ENCODE measurements at places on chromosomes 5 and 9.

GRCh38 chr9:95726756-95727155 lies 148.7 kb upstream of the ERCC6L2 start:
- DNase-seq, result no peak

DNA sequence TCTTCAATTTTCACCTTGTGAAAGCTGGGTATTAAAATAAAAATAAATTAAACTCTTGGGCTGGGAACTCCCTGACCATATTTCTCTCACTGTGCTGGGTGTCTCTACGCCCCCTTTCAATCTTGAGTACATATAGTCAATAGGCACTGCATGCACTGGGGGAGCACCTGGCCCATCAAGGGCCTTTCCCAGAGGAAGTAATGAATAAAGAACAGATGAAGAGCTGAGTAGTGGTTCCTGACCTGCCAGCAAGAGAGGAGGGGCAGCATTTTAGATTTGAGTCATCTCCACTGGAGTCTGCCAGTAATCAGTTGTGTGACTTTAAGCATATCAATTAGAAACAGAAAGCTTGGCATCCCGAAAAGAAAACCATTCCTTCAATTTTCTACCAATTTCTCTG lies 6.2 kb downstream of the MAPKAP1 start:
- no peak for DNase-seq

DNA sequence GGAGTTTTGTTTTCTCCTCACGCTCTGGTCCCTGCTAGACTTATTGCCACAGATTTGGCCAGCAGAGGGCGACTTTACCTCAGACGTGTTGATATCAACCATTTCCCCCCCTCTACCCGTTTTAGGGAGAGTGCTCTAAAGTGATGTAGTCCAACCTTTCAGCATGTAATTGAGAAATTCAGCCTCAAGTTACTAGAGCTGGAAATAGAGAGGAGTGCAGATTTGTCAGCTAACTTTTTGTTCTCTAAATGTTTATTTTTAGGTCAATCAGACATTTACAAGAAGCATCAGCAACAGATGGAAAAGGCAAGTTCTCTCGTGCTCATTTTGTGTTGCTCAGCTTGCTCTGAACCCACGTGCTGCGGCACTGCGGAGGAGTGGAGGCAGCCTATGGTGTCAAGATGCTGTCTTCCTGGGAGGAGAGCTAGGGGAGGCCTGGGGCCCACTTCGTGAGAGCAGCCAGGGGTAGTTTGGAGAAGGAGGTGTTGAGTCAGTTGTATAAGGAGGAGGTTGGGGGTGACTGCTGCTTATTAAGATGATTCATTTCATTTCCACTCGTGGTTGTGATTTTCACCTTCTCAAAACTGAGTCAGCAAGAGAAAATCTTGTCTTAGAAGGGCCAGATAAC lies 53.6 kb downstream of the GPR107 start:
- DNase-seq, result peak; percentile 91

- no peak for DNase-seq
These were observed 81.0 kb upstream of the MAST4 start for GRCh38 chr5:66515209-66515608.

DNA sequence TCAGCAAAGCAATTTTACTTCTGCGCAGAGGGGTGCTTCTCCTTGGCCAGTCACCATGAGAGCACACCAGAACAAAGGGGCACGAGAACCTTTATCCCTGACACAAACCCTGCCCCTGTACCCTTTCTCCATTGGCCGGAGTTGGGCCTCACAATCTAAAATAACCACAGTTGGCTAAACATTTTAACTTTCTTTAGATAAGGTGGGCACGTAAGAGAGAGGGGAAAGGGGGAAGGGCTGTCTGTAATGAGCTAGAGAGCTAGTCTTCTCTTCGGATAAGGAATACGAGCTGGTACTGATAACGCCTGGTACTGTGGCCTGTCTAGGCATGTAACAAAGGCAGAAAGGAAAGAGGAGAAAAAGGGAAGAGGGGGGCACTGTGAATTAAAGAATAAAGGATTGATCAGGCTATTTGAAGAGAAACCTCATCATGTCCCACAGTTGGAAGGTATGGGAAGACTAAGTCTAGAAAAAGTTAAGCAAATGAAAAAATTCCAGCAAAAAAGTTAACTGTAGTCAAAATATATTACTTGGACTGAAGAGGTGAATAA lies 1.8 kb upstream of the IARS1 start:
- DNase-seq, result no peak

- DNase-seq, result no peak
These were observed 169.1 kb upstream of the CDH18 start for GRCh38 chr5:20157089-20157488.

- no peak for DNase-seq
These were observed 78.8 kb upstream of the STK32A start for GRCh38 chr5:147156012-147156411.

- no peak for DNase-seq
These were observed 98.6 kb downstream of the FBXW11 start for GRCh38 chr5:171907725-171908343.

GRCh38 chr9:99735041-99735440 lies 86.6 kb upstream of the NR4A3 start:
- DNase-seq, result no peak

- DNase-seq, result no peak
These were observed 113.7 kb downstream of the CD180 start for GRCh38 chr5:67082941-67083340.

DNA sequence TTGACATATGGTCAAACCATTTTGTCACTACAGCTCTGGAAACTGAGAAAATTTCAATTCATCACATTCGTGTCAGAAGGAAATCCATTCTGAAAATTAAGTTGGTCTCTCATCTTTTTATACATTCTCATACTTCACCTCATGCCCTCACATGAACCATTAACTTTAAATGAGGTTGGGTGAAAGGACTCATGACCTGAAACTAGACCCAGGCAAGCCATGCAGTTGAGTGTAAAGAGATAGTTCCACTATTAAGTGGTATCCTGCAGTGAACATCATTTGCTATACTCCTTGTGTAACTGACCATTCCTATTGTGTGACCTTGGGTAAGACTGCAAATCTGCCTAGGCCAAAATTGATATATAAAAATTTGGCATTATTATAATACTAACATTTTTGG lies 299.6 kb upstream of the GRIN3A start:
- DNase-seq, result no peak

GRCh38 chr5:16563686-16564085 lies 53.1 kb downstream of the RETREG1 start:
- DNase-seq, result no peak

DNA sequence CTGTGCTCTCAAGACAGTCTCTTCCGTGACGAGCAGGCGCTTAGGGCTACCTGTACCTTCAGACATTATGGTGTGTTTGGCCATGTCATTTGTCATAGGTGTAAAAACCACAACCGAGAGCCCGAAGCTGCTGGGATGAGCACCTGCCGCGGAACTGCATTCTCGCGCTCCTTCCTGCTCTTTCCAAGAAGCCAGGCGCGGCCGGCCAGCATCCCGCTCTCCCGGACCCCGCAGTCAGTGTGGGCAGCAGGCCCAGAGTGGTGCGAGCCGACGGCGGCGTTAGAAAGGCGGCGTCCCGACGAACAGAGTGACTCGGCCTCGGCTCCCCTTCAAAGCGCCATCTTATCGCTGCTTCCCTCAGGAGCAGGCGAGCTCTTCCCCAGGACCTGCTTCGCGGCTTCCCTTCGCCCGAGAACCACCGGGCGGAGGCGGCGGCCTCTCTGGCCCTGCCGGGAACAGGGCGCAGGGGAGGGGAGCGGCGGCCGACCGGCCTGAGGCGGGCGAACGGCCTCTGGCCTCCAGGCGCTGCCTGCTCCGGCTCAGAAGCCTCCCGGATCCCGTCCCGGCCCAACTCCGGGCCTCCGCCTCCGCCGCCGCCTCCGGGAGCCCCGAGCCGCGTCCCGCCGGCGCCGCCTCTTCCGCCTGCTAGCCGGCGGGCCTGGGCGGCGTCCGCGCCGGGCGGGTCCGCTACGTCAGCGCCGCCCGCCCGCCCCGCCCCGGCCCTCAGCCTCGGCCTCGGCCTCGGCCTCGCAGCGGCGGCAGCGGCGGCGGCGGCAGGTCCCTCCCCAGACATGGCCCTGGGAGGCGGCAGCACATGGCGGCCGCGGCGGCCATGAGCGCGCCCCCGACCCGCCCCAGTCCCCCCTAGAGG lies at the start of gene FAM120A:
TSS of gene FAM120A (plus strand) at position 741 of the 871 bp plus-strand sequence. CDS start 231 bp downstream, outside the sequence.
- no peak for DNase-seq

DNA sequence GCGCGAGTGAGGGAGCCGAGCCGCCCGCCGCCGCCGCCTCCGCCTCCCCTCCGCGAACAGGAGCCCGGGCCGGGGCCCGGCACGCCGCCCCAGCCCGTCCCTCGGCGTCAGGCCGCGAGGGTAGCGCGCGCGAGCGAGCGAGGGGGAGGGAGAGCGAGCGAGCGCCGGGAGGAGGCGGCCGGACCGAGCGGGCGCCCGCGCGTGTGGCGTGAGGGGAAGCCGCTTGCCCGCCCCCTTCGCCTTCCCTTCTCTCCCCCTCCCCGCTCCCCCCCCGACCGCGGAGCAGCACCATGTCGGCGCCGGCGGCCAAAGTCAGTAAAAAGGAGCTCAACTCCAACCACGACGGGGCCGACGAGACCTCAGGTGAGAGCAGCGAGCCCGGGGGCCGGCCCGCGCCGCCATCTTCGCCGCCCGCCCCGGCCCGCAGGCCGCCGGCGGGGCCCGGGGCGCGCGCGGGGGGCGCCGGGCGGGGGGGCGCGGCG lies 312 bp downstream of the SET start:
- no peak for DNase-seq

- no peak for DNase-seq
These were observed 38.9 kb downstream of the ADRA1B start for GRCh38 chr5:159955056-159955624.

- DNase-seq, result no peak
These were observed 363.2 kb upstream of the MPDZ start for GRCh38 chr9:13642646-13643045.

- DNase-seq, result no peak
These were observed 60.4 kb upstream of the MOCS2 start for GRCh38 chr5:53169933-53170332.

DNA sequence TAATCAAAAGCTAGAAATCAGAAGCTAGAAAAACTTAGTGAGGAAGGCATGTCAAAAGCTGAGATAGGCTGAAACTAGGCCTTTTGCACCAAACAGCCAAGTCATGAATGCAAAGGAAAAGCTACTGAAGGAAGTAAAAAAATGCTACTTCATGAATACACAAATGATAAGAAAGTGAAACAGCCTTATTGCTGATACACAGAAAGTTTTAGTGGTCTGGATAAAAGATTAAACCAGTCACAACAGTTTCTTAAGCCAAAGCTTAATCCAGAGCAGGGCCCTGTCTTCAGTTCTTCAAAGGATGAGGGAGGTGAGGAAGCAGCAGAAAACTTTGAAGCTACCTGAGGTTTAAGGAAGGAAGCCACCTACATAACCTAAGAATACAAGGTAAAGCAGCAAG lies 102.5 kb upstream of the SH3GL2 start:
- DNase-seq, result no peak

- no peak for DNase-seq
These were observed 149.5 kb upstream of the PTCH1 start for GRCh38 chr9:95666096-95666784.

GRCh38 chr9:108273988-108274387 lies 581.8 kb downstream of the ACTL7B start:
- no peak for DNase-seq

DNA sequence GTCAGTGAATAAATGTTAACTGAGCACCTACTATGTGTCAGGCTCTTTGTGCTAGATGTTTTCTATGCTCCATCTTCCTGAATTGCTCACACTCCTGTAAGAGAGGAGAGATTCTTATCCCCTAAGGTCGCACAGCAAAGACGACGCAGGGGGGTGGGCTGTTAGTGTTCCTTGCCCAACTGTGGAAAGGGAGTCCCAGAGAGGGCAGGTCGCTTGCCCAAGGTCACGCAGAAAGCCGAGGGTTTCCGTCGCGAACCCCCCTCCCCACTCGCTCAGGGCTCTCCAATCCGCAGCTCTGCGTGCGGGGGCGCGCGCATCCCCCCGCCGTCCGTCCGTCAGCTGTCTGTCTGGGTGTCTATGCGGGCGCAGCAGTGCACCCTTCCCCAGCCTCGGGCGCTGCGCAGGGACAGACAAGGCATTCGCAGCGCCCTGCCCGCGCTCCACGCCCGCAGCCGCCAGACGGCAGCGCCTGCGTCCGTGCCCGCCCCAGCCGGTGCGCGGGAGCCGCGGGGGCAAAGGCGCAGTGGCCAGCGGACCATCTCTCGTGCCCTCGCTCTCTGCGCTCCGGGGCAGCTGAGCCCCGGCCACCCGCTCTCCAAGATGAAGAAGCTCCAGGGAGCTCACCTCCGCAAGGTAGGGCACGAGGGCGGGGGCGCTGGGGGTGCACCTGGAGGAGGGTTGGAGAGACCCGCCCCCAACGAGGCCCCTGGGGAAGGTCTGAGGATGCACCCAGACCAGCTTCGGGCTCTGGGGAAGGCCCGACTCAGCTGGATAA lies at the start of gene SLC6A7:
TSS of gene SLC6A7 (plus strand) at position 335 of the 775 bp plus-strand sequence. CDS start at position 601, 266 bp downstream.
- no peak for DNase-seq

- no peak for DNase-seq
These were observed 83.6 kb upstream of the PCSK1 start for GRCh38 chr5:96516631-96517071.

- DNase-seq, result no peak
These were observed 172.9 kb upstream of the NREP start for GRCh38 chr5:111929867-111930266.

GRCh38 chr5:131944702-131945550 lies 537 bp downstream of the MEIKIN start:
- no peak for DNase-seq

DNA sequence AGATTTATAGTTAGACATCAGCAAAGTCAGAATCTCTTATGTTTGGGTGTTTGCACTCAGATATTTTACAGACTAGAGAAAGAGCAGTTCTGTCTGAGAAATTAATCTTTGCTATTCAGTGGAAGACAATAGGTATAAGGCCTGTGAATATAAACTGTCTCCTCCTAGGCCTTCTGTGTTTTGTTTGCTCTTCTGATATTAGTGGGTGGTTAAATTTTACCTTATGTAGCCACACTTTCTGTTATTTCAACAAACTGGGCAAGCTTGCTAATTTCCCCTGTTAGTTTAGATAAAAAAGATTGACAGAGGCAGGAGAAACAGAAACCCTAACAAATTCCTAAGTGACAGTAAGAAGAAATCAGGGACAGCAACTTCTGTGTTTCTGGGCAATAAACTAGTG lies 141.6 kb downstream of the ARHGAP26 start:
- DNase-seq, result no peak

GRCh38 chr5:137279521-137280231 lies 219.4 kb downstream of the SPOCK1 start:
- no peak for DNase-seq

GRCh38 chr5:145433077-145433476 lies 402.1 kb downstream of the PRELID2 start:
- no peak for DNase-seq

DNA sequence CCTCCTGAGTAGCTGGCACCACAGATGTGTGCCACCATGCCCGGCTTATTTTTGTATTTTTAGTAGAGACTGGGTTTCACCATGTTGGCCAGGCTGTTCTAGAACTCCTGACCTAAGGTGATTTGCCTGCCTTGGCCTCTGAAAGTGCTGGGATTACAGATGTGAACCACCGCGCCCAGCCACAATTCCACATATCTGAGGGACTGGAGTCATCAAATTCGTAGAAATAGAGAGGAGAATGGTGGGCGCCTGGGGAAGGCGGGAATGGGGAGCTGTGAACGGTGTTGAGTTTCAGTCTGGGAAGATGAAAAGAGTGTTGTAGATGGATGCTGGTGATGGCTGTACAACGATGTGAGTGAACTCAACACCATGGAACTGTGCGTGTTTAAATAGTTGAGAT lies 1.9 kb upstream of the ABO start:
- DNase-seq, result no peak

Measured in right atrium auricular region (tissue), 2 donors.